ENCODE measurements at places on chromosomes 3 and 15.

GRCh38 chr3:13480340-13481318, 523 bp downstream of the HDAC11 start:
- no peak overlapping the region for H3K27ac ChIP-seq
- no peak for DNase-seq
- H3K36me3 ChIP-seq = no peaks in the 10 kb centered on the region
- peak overlapping the region; percentile 94 for H3K4me3 ChIP-seq
- peaks cover 32% of the 10 kb centered on the region for H3K4me1 ChIP-seq
- H3K27me3 ChIP-seq = no peaks in the 10 kb centered on the region

GRCh38 chr15:66670762-66671580, 31.1 kb upstream of the SMAD6 start:
- DNase-seq = no peak
- no peak overlapping the region for H3K4me3 ChIP-seq
- H3K4me1 ChIP-seq = peaks cover 22% of the 10 kb centered on the region

GRCh38 chr15:65525622-65526021, 4.6 kb upstream of the HACD3 start:
- H3K27ac ChIP-seq = no peak overlapping the region
- DNase-seq = no peak
- no peaks in the 10 kb centered on the region for H3K36me3 ChIP-seq
- H3K27me3 ChIP-seq = no peaks in the 10 kb centered on the region

GRCh38 chr3:136783708-136784191, 31.6 kb upstream of the STAG1 start:
- DNase-seq = no peak
- no peaks in the 10 kb centered on the region for H3K36me3 ChIP-seq
- H3K4me3 ChIP-seq = no peak overlapping the region
- peaks cover 18% of the 10 kb centered on the region for H3K4me1 ChIP-seq
- no peaks in the 10 kb centered on the region for H3K27me3 ChIP-seq
- H3K27ac ChIP-seq = no peak overlapping the region

DNA sequence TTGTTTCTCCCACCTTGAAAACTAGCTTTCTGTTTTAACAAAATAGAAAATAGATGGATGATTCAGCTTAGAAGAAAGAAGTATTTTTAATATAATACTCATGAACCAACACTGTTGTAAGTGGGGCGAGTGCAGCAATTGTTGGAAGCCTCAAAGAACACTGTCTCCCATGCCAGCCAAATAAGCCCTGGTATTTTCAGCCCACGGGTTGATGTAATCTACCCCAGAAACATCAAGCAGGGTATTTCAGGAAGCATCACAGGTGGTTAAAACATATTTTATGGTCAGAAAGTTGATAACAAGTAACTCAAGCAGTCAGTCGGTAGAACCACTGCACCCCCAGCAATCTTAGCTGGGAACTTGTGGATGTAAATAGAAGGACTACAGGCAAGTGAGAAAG, 115.9 kb downstream of the SV2B start:
- no peaks in the 10 kb centered on the region for H3K36me3 ChIP-seq
- peaks cover 10% of the 10 kb centered on the region for H3K27me3 ChIP-seq
- no peak overlapping the region for H3K27ac ChIP-seq
- no peak overlapping the region for H3K4me3 ChIP-seq
- DNase-seq = no peak

DNA sequence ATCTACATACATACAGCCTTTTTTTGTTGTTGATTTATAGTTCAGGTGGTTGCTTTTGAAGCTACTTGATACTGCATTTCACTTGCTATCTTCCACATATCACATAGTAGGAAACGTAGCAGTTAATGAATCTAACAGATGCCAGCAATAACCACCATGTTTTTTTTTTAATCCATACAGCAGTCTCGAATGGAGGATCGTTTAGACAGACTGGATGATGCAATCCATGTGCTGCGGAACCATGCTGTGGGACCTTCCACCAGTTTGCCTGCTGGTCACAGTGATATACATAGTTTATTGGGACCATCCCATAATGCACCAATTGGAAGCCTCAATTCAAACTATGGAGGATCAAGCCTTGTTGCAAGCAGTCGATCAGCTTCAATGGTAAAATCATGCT, 123.2 kb upstream of the CGNL1 start:
- no peak for DNase-seq
- H3K4me3 ChIP-seq = no peak overlapping the region
- peaks cover 56% of the 10 kb centered on the region for H3K36me3 ChIP-seq
- no peaks in the 10 kb centered on the region for H3K4me1 ChIP-seq

GRCh38 chr3:115403786-115404185, 219.5 kb upstream of the GAP43 start:
- peaks cover 6% of the 10 kb centered on the region for H3K27me3 ChIP-seq
- no peaks in the 10 kb centered on the region for H3K36me3 ChIP-seq
- H3K4me1 ChIP-seq = no peaks in the 10 kb centered on the region
- no peak overlapping the region for H3K27ac ChIP-seq
- DNase-seq = no peak

- H3K27me3 ChIP-seq = no peaks in the 10 kb centered on the region
- no peak overlapping the region for H3K27ac ChIP-seq
Measured at GRCh38 chr15:60674704-60675395, 195.9 kb upstream of the ICE2 start.

Data from DND-41 (cell line).